ENCODE measurements at places on chromosomes 7 and 10. TPM values are rescaled to one million over a fixed set of nuclear protein-coding genes. Genes with fewer than 3 reads are reported as not detected.

The SPDYE9 gene
- total RNA-seq: not detected

The PCGF5 gene
- 17.5 TPM for total RNA-seq

The LRRC4 gene
- total RNA-seq: not detected

The SRPK2 gene
- total RNA-seq: 57.9 TPM

The SORCS1 gene
- not detected for total RNA-seq

The STOX1 gene
- not detected for total RNA-seq

The LIPF gene
- not detected for total RNA-seq

The ARID5B gene
- 25.2 TPM for total RNA-seq

The GNAT3 gene
- not detected for total RNA-seq

The FRMPD2 gene
- 0.09 TPM for total RNA-seq

The IFT22 gene
- 23.8 TPM for total RNA-seq

The MMD2 gene
- not detected for total RNA-seq

The ASZ1 gene
- total RNA-seq: not detected

The TMEM196 gene
- not detected for total RNA-seq

The SLC29A3 gene
- 0.89 TPM for total RNA-seq

The CALHM3 gene
- not detected for total RNA-seq

The DEPP1 gene
- 20.9 TPM for total RNA-seq
